CD4-positive, alpha-beta T cell treated with Interferon gamma for 1 hour (primary cell): ENCODE measurements at places on chromosomes 4 and X.

- no peak for DNase-seq
Measured at GRCh38 chr4:616091-616490, 9.3 kb upstream of the PDE6B start.

GRCh38 chrX:113548308-113549015 is 707.8 kb upstream of the AMOT start:
- DNase-seq: no peak

GRCh38 chrX:154090731-154091130 is 6.8 kb downstream of the MECP2 start:
- no peak for DNase-seq

- no peak for DNase-seq
Measured at GRCh38 chr4:52098618-52099017, 47.5 kb downstream of the SPATA18 start.

GRCh38 chr4:40940756-40941155 is 191.0 kb downstream of the NSUN7 start:
- DNase-seq: no peak

DNA sequence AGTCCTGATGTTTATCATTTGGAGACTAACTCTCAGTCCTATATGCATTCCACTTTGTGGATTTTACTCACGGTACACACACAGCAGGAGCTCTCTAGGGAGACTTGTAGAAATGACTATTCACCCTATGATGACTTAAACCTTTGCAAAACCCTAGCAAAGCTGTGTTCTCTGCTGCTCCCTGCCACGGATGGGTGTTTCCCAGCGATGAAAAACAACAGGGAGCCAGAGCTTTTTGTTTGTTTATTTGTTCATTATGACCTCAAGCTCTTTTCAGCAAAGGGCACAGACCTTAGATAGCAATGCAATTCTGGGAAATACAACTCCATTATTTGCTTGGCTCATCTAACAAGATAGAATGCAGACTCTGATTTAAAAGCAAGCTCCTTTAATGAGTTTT is 156.6 kb downstream of the GRIA3 start:
- DNase-seq: no peak

- no peak for DNase-seq
Measured at GRCh38 chr4:101393256-101393655, 45.9 kb upstream of the PPP3CA start.

DNA sequence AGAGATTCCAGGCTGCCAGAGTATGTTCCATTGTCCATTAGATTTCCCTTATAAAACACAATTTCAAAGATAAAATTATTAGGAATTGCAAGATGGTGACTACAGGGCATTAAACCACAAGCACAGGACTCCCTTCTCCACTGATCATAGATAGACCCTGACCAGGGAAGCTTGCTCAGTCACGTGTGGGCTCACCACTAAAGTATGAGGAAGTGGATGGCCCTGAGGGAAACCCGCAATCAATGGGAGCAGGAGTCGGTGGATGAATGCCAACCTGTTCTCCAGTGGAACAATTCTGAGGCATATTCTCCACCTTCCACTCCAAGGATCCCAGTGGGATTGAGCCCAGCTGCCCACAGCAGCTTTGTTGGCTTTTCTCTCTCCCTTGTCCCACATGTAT is 515.7 kb downstream of the BCOR start:
- no peak for DNase-seq

GRCh38 chrX:1521459-1521956 is 15.5 kb downstream of the P2RY8 start:
- peak; percentile 87 for DNase-seq

GRCh38 chr4:81930506-81931238 is 443.1 kb downstream of the HNRNPD start:
- DNase-seq: no peak

GRCh38 chr4:76226418-76226817 is 12.8 kb upstream of the SCARB2 start:
- no peak for DNase-seq

GRCh38 chr4:82901183-82901718 is 716 bp downstream of the THAP9 start:
- no peak for DNase-seq

DNA sequence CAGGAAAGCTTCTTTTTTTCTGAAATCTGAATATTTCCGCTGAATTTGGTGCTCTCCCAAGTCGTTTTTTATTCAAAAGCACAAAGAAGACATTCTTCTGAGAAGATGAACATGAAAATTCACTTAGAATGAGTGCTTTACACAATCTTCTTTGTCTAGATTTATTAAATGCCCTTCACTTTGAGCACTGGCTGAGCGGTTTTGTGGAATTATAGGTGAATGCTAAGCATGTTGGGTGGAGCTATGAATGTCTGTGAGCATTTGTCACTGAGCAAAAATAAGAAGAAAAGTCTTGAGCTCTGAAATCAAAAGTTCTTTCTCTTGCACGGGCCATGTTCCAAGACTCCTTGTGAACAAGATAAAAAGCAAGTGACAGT is 13.1 kb downstream of the GASK1B start:
- DNase-seq: no peak

DNA sequence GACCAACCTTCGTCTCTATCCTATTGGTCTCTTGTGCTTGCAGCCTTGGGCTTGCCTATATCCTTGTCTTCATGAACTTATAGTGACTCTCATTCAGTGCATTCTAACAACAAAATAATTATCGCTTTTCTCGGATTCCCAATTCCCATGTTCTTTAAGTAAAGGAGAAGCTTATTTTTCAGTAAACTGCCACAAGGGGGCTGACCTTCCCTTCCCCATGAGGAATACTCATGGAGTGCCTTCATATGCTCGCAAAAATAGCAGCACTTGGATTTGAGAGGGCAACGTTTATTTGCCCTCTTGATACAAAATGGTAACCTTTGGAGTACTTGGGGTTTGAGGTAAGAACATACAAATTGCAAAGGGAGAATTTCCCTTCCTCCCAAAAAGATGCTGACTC is 183.2 kb upstream of the TENT5D start:
- DNase-seq: no peak

GRCh38 chr4:155353923-155354540 is 22.7 kb downstream of the MAP9 start:
- DNase-seq: no peak

- no peak for DNase-seq
Measured at GRCh38 chr4:54100595-54101189, 729 bp downstream of the GSX2 start.
